ENCODE measurements at places on chromosomes 3 and 15.

GRCh38 chr15:88476635-88477060, 9.1 kb downstream of the MRPS11 start:
- DNase-seq: peak; percentile 46

DNA sequence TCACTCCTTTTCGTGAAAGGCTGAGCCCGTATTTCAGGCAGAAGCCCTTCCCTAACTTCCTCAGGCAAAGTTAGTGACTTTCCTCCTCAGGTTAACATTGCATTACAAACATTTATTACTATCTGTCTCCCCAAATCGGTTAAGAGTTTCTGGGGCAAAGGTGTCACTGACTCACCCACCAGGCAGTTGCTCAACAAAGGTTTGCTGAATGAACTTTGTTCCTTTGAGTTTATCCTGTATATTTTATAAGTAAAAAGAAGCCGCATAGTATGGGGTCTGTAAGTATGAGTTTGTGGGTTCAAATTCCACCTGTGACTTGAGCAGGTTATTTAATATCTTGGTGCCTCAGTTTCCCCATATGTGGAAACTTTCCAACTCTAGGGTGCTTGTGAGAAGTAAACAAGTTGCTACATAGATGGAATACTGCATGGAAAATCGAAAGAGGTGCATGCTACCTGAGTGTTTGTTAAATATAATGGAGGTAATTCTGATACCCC, 177.7 kb downstream of the THRB start:
- peak; percentile 84 for DNase-seq

DNA sequence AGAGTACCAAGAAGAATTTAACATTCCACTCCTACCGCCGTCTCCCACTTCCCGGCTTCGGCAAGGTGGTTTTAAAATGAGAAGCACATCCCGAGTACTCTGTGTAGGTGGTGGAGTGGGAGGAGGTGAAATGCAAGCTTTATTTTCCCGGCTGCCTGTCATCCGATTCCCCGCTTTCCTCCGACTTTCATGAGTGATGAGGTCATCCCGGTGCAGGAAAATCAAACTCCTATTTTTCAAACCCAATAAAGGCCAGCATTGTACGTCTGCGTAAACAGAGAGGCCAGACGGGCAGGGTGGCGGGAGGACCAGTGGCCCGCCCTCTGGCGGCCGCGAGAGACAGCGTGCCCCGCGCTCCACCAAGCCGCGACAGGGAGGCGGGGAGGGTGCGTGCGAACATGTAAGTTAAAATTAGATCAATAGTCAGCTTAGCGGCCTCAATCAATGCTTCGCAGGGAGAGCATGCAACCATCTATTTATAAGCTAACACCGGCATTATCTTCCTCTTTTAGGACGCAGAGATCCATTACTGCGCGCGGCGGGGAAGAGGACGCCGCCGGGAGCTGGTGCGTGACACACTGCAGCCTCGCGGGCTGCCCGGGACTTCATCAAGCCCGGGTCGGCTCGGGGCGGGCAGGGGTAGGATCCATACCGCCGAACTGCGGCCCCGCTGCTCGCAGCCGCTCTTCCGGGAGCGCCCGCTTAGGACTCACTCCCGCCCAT, 163.3 kb downstream of the CD47 start:
- peak; percentile 71 for DNase-seq

GRCh38 chr3:85785766-85786165, 827.0 kb downstream of the CADM2 start:
- peak; percentile 5 for DNase-seq

GRCh38 chr3:16183601-16184270, 9.3 kb downstream of the GALNT15 start:
- DNase-seq: peak; percentile 60

- DNase-seq: no peak
Observed at GRCh38 chr15:75065467-75065850, 42.1 kb downstream of the PPCDC start.

DNA sequence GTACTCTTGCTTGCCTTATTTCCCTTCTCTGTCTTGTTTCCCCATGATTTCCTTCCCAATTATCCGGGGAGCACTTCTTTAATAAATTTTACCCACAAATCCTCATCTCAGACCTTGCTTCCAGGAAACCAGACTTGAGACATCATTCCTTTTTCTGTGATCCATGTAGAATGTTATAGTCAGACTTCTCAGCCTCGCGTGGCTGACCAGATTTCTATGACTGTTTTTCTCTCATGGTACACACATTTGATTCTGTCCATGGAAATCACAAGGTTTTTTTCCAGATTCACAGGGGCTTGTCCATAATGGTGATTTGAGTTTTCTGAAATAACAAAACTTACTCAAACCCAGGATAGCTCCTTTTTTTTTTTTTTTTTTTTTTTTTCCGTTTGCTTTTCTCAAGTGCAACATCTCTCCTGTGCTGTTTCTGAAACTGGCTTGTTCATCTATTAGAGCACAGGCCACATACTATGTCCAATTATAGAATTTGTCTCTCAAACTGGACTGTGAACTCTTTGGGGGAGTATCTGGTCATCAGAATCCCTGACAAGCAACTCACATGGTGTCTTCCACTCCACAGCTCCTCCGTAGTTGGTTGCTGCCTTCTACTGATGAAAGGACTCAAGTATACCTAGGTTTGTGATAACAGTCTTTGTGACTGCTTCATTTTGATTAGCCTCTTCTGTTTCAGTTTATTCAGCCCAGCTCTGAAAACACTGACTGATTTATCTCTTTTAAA, 50.8 kb downstream of the RBMS3 start:
- DNase-seq: peak; percentile 20

DNA sequence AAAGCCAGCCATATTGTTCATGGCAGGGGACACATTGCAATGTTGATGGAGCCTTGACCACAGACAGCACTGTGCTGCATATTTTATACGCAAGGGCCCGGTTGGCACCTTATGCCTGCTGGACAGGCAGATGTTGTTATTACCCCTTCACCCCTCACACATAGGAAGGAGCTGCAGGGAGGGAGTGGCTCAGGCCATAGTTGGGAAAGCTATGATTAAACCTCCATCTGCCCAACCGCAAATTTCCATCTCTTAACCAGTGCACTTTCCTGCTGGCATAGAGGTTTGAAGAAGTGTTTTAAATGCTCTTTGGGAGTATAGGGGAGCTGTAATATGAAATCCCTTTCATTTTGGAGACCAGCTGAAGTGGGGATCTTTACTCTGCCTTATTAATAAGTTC, 224.7 kb downstream of the CACNA2D3 start:
- no peak for DNase-seq

DNA sequence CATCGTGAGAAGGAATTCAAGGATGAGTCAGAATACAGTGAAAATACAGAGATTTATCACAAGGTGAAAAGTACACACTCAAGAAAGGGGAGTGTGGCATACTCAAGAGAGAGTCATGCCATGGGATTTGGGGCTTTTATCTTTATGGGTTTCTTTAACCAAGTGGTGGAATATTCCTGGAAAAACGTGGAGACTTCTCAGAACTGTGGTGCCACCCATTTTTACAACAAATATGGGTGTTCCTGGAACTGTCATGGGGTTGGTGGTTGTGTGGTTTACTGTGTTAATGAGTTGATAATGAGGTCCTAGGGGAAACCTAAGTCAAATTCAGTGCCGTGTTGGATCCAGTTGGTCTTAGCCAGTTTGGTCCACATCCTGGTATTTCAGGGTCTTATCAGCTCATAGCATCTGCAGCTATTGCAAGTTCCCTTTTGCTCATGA, 497.2 kb downstream of the GABRG3 start:
- DNase-seq: no peak

DNA sequence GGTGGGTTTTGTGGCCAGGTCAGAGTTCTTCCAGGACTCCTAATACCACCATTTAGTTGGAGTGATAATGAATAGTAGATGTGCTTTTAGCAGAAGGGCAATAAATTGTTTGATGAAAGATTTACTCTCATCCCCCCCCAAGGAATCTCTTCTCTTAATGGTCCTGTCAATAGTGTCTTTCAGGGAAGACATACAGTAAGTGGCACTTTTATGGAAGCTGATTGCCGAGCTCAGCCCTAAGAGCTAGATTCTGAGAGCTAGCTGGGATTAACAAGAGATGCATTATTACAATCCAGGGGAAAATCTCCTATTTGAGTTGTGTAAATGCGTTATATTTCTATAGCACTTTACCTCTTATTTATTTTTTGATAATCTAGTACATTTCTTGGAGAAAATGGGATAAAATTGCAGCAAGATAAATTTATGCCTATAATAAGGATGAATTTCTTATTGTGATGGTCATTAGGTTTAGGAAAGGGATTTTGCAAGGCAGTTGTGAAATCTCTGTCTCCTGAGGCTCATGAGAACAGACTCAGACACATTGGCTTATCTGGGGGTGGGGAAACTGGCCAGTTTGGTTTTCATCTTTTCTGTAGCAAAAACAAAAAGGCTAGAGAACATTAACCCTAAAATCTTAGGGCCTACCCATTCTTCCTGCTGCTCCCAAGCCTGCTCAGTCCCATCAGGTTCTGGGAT, 41.6 kb upstream of the CLSTN2 start:
- no peak for DNase-seq

DNA sequence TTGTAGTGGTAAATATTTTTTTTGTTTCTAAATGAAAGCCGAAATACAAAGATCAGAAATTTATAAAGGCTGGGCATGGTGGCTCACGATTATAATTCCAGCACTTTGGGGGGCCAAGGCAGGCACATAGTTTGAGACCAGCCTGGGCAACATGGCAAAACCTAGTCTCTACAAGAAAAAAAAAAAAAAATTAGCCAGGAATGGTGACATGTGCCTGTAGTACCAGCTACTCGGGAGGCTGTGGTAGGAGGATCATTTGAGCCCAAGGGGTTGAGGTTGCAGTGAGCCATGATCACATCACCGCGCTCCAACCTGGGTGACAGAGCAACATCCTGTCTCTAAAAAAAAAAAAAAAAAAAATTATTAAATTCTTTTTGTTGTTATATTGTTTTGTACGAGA, 6.9 kb downstream of the DENND4A start:
- DNase-seq: no peak

GRCh38 chr15:42057799-42058646, 36.3 kb downstream of the PLA2G4D start:
- DNase-seq: peak; percentile 77
